ENCODE measurements at places on chromosomes 2 and 18. TPM values are rescaled to one million over a fixed set of nuclear protein-coding genes. Genes with fewer than 3 reads are reported as not detected.

Gene DNER
- 0.60 TPM for total RNA-seq

Gene HOXD13
- total RNA-seq, result not detected

Gene NEDD4L
- total RNA-seq, result 3.1 TPM

Gene NT5C1B
- not detected for total RNA-seq

Gene UCN
- 0.30 TPM for total RNA-seq

Gene NR4A2
- not detected for total RNA-seq

Gene HOXD8
- total RNA-seq, result 0.23 TPM

Gene ITGB6
- total RNA-seq, result 0.15 TPM

Gene PRKAG3
- total RNA-seq, result 4.1 TPM

Gene FN1
- 11,165 TPM for total RNA-seq

Gene C2orf76
- 7.6 TPM for total RNA-seq

Gene AGAP1
- total RNA-seq, result 6.2 TPM
